Stimulated activated CD8-positive, alpha-beta memory T cell treated with anti-CD3 and anti-CD28 coated beads, Interleukin-4, amount 100 ng/mL, for 1 hour (primary cell): ENCODE measurements at places on chromosomes 4 and X.

DNA sequence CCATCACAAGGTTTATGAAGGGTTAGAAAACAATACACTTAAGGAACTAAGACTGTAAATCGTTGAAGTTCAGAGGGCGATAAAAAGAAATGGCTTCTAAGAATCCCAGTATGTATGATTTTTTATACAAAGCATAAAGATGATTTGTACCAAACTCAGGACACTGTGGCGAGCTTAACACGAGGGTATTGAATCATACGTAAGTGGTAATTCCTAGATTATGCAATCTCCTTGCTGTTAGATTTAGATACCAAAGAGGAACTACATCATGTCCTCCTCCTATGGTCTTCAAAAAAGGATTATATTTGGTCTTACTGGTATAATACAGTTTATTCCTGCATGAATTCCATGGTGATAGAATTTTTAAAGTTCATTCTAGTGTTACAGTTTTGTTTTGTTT is 23.9 kb downstream of the NFKB1 start:
- no peak for DNase-seq

- DNase-seq = no peak
Measured at GRCh38 chrX:150037041-150037440, 98.8 kb upstream of the EOLA2 start.

DNA sequence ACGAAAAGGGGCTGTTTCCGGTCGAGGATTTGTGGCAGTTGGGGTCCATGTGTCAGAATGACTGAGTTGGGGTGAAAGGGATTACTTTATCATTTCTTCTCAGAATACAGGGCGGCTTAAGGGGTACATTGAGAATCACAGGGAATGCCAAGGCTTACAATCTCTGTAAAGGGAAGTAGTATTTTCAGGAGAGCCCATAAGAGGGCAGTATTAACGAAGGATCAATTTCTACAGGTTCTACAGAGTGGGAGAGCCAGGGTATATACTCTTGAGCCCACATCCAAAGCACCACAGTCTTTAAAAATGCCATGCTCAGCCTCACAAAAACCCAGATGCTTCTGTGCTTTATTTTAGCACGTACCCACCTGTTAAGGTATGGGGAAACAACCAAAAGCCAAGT is 67.7 kb upstream of the ZXDA start:
- DNase-seq = no peak

- DNase-seq = no peak
Measured at GRCh38 chr4:142211444-142211843, 575.1 kb downstream of the IL15 start.

GRCh38 chr4:5280828-5281227 is 229.5 kb downstream of the STK32B start:
- DNase-seq = no peak

DNA sequence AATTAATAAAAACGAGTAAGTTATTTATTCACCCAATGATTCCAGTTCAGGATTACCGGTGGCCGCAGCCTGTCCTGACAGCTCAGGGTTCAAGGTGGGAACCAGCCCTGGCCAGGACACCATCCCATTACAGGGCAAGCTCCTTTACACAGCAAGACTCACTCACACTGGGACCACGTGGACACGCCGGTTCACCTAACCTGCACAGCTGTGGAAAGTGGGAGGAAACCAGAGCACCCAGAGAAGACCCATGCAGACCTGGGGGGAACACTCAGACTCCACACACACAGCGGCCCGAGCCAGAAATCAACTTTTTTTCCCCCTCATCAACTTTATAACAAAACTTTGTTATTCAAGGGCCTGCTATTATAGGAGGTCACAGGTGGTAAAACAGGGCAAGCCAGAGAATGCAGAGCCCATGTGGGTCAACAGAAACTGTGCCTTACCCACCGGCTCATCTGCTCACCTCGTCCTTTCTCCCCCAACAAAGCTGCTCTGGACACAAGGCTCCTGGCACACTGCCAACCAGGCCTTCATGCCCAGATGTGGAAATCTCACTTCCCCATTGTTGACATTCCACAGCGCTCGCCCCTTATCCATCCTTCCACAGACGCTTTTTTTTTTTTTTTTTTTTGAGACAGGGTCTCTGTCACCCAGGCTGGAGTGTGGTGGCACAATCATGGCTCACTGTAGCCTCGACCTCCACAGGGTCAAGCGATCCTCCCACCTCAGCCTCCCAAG is 8.0 kb upstream of the ODAPH start:
- DNase-seq = no peak

GRCh38 chrX:19715711-19716638 is 171.4 kb downstream of the SH3KBP1 start:
- no peak for DNase-seq

- no peak for DNase-seq
Measured at GRCh38 chrX:154791467-154791866, 13.8 kb downstream of the MPP1 start.

DNA sequence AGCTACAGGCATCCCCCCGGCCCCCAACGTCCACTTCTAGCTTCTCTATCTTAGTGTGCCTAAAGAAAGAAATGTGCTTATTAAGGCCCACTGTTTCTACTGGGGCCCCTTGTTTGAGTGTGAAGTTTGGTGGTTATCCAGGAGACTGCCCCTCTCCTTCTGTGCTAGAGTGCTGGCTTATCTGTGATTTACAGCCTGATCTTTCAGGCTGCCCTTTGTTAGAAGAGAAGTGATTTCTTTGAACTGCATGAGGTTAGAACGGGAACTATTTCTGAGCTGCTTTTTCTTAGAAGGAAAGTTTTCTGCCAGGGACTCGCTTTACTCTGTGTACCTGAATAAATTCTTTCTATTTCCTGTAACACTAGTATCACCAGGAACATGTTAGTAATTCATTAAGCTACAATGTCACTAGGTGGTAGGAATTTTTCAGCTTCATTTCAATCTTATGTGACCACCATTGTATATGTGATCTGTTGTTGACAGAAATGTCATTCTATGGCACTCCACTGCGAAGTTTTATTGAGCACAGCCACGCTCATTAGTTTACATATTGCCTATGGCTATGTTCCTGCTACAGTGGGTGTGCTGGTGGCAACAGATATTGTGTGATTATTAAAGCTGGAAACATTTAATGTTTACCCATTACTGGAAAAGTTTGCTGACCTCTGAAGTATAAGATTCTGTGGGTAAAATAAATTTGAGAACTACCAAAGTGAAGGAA is 193.8 kb upstream of the CXorf51B start:
- DNase-seq = no peak
